ENCODE measurements at places on chromosomes 2 and 18.

DNA sequence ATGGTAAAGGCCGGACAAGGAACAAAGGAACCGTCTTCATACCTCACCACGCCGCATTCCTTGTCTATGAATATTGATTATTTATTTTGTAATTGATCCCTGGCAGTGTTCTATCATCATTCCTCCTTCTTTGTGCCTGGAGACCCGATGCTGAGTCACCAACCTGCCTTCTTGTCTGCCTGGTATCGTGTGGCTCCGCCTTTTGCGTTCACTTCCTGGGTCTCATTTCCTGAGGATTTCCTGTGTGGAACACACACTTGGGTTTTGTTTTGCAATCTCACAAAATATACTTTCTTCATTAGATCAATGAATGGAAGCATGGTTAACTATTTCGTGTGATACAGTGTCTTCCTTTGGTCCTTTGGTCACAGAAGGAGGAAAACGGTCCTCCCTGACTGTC lies 95.5 kb upstream of the SNTG2 start:
- DNase-seq = no peak

DNA sequence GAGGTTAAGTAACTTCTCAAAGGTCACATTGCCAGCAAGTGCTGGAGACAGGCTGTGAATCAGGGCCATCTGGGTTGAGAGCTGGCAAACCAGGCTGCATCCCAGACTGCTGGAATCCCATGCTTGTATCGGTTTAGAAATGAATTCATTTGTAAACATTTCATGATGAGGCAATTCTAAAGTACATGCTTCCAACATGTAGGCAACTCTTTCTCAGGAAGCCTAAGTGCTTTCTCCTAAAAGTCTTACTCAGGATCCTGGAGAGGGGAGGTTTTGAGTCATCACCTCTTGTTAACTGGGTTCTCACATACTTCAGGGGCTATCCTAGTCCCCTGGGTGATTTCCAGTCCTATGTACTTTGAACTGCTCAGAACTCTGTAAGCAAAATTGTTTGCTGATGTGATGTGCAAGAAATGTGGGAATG lies 416.5 kb downstream of the MEIS1 start:
- no peak for DNase-seq

DNA sequence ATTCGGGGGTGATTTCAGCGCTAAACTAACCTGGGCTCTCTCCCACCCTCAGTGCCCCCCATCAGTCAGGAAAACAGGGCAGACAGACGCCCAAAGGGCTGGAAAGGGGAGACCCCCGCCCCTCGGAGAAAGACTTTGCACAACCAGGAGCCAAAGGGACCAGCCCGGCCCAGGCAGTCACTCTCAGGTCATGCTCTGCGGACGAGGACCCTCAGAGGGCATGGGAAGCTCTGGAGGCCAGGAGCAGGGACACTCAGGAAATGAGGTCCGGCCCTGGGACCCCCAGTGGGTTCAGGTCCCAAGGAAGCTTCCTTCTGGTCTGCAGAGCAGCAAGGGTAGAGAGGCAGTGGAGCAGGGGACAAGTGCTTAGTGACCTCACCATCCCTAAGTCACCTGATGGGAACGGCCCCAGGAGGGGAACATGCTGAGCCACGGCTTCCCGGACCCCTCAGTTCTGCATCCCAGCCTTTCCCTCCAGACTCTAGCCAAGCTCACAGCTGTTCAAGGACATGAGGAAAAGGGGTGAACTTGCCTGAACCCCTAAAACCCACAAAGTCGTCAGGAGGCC lies 88.0 kb upstream of the GPC1 start:
- DNase-seq = no peak

DNA sequence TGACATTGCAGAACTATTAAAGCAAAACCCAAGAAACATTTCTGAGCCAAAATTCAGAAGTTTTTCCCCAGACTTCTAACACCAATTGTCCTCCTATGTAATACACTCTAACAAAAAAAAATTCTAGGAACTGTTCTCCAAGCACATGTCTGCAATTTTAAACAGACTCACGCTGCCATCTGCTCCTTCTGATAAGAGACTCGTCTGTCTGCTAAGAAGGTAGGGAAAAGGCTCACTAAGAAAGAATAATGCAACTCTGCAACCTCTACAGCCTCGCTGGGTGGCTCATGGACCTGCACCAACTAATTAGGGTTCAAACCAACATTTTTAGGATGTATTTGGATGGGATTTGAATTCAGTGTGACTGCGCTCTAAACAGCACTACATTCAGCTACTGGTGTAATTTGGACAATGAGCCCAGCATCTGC lies 366.5 kb downstream of the DSC3 start:
- DNase-seq = no peak

GRCh38 chr2:19895535-19895934 lies 6.2 kb downstream of the TTC32 start:
- no peak for DNase-seq

DNA sequence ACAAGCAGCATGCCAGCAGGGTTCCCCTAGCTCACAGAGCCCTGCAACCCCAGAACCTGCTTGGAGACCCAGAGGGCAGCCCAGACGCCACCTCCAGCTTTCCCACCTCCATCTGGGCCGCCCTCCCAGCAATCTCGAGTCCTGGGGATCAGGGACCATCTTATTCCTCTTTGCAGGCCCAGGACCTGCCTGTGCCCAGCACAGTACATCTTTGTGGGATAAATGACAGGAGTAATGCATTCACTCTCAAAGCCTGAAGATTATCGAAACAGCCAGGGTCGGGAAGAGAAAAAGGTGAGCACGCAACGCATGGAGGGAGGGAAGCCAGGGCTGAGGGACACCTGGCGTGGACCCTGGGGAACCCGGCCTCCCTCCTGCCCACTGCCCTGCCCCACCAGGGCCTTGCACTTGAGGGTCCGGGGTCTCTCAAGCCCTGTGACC lies 144.1 kb downstream of the NDUFA10 start:
- no peak for DNase-seq

GRCh38 chr2:233218836-233219235 lies 32.6 kb upstream of the ATG16L1 start:
- no peak for DNase-seq

All from stimulated activated CD8-positive, alpha-beta memory T cell treated with anti-CD3 and anti-CD28 coated beads, Interleukin-4, amount 100 ng/mL, for 24 hours (primary cell).